CD4-positive, alpha-beta T cell treated with Interleukin-17A for 1 hour (primary cell): ENCODE measurements at places on chromosomes 1 and 21.

DNA sequence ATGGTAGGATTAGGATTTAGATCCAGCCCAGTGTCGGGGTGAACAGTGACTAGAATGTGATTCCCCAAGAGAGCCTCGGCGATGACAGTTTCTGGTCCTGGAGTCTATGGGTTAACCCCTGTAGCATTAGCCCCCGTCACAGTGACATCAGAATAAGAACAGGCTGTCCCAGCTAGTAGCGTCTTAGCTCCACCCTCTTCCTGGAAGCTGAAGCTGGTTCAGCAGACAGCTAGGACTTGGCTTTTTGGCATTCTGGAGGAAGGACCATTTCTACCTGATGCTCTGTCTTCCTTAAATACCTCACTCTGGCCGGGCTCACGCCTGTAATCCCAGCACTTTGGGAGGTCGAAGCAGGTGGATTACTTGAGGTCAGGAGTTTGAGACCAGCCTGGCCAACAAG lies 5.0 kb downstream of the NDUFS2 start:
- DNase-seq, result no peak

GRCh38 chr1:119898530-119898929 lies 2.2 kb upstream of the ADAM30 start:
- DNase-seq, result no peak

DNA sequence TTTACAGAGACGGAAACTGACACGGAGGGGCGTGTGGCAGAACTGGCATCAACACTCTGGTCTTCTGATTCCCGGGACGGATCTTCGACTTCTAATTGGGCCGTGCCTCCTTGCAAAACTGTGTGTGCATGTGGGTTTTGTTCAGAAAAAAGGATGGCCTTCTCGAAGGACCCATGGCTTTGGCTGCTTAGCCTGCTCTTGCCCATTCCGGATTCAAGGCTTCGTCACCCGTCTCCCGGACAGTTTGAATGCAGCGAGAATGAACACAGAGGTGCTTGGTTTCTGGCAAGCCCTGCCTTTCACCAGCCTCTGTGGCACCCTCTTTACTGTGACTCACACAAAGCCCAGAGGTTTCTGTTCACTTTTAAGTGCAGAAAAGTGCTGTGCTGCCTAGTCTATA lies 120.1 kb downstream of the PRDM2 start:
- no peak for DNase-seq

DNA sequence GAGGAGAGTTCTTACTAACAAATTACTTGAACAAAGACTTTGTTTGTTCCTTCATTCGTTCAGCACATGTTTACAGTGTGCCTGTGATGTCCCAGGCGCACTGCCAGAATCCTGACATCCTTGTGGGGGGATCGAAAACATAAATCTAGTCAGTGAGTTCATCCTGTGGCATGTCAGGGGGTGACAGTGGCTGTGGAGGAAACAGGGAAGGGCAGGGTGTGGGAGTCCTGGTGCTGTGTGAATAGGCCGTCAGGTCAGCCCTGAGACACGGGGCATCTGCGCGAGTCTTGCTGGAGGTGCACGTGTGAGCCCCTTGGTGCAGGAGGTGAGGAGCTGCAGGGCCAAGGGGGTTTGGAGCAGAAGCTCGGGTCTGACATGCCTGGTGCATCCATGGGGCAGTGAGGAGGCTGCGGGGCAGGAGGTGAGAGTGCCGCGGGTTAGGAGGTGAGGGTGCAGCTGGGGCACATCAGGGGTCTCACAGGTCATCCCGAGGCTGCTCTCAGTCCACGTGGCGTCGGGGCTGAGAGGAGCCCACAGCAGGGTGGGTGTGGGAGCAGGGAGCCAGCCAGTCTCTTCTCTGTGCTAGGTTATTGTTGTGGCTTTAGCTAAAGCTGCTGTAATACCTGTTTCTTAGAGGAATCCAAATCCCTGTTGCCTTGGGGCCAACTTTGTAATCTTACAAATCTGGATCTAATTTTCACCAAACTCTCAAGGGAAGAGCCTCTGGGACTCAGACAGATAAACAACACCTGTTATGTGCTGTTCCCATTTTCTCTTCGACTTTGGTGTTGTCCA lies 93.4 kb downstream of the PCBP3 start:
- DNase-seq, result no peak

DNA sequence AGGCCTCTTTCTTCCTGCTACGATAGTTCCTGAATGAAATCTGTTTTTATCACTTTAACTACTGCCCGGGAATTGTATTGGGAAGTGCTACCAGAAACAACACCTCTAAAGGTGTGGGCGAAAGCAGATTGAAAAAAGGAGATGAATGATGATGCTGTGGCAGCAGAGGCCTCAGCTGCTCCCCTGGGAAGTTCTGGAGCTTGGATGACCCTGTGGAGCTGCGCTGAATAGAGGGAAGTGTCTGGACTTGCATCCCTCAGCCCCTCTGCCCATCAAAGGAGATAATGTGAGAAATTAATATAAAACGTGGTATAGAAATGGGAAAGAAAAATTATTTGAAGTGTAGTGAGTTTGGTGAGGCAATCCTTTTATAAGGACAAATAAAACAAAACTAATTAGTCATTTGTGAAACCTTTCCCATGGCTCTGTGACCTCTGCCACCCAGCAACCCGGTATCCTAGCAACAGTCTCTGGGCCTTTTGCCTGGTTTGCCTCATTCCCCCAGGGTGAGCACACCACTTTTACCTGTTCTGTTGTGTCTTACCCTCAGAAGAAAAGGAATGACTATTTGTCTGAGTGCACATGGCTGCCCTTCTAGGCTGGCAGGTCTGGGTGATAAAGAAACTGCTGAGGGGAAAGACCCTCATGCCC lies 21.3 kb downstream of the OVAAL start:
- no peak for DNase-seq

GRCh38 chr1:156750711-156751450 lies 594 bp downstream of the HDGF start:
- peak; percentile 44 for DNase-seq

GRCh38 chr1:180252638-180253536 lies 22.8 kb downstream of the LHX4 start:
- peak; percentile 71 for DNase-seq

GRCh38 chr1:54571326-54571725 lies 23.3 kb downstream of the ACOT11 start:
- DNase-seq, result no peak

GRCh38 chr1:4177425-4178150 lies 277.5 kb upstream of the C1orf174 start:
- no peak for DNase-seq
